Mucosa of descending colon (tissue), 3 donors: ENCODE measurements at places on chromosomes 4 and X.

DNA sequence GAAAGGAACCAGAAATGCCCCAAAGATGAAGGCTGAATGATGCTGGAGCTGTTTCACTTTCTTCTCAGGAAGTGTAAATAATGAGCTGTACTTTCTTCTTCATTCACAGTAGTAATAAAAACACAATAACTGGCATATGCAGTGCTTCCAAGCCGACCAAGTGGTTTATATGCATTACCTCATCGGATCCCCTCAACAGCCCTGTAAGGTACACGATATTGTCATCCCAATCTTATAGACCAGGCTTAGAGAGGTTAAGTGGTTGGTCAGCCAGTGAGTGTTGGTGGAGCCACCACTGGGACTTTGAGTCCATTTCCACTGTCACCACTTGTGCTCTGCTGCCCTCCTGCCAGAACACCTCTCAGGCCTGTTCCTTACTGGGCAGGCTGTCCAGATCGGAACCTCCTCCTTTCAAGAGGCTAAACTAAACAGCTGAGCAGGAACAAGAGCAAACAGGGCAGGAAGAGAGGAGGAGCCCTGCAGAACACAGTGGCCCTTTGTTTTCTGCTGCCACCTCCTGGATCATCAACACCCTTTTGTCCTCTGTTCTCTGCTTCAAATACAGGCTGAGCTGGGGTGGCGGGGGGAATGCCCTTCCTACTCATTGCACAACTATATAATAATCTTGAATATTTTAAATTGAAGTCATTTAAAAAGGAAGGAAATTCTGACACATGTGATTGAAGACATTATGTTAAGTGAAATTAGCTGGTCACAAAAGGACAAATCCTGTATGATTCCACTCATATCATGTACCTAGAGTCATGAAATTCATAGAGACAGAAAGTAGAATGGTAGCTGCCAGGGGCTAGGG, 112.5 kb upstream of the ATP6AP2 start:
- peak; percentile 54 for DNase-seq

- peak; percentile 69 for DNase-seq
Measured at GRCh38 chr4:2412534-2412884, 5.9 kb downstream of the ZFYVE28 start.

DNA sequence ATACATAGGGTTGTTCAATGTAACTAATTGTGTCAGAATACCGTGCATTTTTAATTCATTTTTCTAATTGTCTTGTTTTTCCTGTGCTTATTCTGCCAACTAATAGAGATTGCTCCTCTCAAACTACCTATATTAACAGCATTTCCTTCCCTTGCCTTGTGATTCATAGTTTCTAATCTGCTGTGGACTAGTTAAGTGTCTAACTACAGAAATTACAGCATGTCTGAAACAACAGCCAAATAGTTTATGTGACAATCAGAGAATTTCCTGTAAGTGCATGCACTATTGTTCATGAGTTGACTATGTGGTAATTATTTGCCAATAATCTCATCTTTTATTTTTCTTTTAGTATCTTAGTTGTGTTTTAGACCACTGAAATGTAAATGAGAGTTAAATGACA, 4.1 kb upstream of the SEC24B start:
- no peak for DNase-seq

DNA sequence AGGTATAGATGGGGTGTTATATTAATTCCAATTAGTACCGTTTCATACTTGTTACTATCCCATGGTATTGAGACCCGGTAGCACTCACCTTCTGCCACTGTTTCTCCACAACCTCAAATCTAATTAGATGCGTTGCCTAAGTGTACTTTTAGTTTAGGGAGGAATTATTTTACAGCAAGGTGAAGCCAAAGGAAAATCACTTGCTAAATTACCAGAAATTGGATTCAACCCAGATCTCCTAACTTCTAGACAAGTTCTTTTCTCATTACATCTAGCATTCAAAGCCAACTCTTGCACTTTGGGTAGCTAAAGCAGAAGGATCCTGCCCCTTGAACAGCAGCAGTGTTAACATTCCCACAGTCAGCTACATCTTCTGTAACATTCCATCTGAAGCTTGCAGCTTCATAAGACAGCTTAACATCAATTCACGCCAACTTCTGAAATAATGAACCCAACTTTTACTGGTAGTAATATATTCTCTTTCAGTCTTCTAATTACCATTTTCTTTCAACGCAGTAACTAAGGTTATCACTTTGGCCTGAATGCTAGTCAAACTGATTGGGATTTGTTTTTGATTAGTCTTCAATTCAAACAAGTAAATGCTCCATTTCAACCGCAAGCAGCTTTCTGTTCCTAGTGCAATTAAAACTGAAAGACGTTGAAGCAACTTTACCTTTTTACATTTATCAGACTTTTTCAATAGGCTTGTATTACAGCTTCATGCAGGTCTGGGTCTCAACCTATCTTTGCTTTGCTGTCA, 934 bp upstream of the SEC31A start:
- no peak for DNase-seq

- peak; percentile 49 for DNase-seq
Measured at GRCh38 chr4:186722796-186723291, 812 bp downstream of the FAT1 start.
